ENCODE measurements at places on chromosomes 4 and X.

- DNase-seq: no peak
These were observed 114.5 kb upstream of the FAM9C start for GRCh38 chrX:13158911-13159310.

DNA sequence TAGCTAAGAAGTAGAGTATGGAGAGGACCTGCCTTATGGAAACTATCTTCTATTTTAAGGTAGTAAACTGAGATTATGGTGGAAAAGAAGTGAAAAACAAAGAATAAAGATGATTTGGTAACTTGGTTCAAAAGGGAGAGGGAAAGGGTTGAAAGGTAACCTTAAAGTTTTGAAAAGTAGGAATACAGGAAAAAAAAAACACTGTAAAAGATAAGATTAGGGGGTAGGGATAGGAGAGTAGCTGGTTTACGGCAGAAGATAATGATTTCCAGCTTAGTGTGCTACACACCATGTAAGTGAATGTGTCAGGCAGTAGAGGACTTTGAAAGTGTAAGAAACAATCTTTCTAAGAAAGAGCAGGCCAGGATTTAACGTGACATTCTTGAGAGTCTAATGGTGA is 35.3 kb downstream of the FAM13A start:
- DNase-seq: no peak

DNA sequence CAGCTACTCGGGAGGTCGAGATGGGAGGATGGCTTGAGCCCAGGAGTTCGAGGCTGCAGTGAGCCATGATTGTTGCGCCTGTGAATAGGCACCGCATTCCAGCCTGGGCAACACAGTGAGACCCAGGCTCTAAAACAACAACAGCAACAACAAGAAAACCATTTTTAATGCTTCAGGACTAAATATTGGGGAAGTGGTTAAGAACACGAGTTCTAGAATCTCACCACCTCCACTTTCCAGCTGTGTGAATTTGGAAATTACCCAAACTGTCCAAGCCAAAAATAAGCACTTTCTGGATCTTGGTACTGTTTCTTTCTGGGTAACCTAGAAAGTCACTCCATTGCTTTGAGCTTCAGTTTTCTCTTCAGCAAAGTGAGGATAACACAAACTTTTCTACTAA is 63.2 kb downstream of the ADGRG2 start:
- no peak for DNase-seq

DNA sequence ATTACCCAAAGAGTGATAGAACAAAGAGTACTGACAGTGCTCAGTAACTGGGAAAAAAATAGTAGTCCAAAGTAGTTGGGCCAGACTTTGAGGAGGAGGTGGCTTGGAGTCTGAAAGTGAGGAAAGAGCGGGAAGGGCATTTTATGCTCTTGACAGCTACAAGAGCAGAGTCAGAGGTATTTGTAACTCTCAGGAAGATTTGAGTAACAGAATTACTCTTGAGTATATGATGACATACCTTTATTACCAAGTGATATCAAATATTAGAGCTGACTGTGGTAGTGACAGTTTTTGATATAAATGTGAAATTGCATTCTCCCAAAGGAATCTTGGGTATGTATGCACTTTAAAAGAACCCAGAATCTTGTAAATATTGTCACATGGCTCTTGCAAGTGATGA is 2.2 kb downstream of the SLAIN2 start:
- DNase-seq: no peak

GRCh38 chrX:19827088-19827487 is 60.3 kb downstream of the SH3KBP1 start:
- no peak for DNase-seq

DNA sequence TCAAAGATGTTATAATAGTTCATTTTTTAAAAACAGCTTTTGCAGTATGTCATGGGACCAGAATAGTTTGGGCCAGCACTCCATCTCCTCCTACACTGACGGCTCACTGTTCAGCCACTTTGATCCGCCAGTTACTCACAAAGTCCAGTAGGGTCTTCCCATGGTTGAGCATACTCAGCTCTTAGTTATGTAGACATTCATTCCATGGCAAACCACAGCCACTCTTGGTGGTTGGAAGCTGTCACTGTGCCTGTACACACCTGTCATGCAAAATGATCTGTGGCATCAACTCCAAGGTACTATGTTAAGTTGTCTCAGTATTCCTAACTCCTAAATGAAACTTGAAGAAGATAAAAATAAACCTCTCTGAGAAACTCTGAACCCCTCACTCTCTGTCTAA is 127.2 kb downstream of the NR3C2 start:
- no peak for DNase-seq

DNA sequence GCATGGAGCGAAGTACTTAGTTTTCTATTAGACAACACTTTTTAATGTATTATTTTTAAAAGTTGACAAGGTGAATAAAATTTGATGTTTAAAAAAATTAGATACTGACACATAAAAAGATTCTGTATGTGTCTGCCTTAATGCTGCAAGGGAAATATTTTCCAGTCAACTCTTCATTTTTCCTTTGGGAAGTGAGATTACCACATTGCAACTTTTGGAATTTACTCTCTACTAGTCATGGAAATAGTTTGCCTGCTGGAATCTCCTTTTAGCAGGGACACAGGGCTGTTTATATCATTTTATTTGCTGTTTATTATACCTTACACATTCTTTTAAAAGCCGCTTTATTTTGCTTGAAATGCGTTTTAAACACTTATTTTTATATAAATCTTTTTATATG is 135.1 kb downstream of the MID1 start:
- DNase-seq: no peak

DNA sequence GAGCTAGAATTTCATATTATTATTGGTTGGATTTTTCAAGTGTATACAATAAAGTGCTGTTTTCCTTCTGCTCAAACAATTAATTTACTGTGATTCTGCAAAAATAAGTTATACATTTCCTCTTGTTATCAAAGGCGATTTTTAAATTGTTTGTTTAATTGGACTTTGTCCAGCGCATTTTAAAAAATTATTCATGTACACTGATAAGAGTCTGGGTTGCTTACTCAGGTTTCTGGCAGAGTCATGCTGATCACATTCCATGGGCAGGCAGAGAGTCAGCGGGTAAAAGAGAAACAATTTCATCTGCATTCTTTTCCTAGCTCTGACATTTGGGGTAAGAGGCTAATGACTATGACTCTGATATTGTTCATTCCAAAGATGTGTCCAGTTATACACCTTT is 8.9 kb downstream of the FAT4 start:
- no peak for DNase-seq

GRCh38 chr4:152979731-152980330 is 43.7 kb downstream of the FHDC1 start:
- DNase-seq: no peak
